Activated T-cell treated with anti-CD3 and anti-CD28 coated beads for 48 hours (primary cell): ENCODE measurements at places on chromosomes 12 and 14.

DNA sequence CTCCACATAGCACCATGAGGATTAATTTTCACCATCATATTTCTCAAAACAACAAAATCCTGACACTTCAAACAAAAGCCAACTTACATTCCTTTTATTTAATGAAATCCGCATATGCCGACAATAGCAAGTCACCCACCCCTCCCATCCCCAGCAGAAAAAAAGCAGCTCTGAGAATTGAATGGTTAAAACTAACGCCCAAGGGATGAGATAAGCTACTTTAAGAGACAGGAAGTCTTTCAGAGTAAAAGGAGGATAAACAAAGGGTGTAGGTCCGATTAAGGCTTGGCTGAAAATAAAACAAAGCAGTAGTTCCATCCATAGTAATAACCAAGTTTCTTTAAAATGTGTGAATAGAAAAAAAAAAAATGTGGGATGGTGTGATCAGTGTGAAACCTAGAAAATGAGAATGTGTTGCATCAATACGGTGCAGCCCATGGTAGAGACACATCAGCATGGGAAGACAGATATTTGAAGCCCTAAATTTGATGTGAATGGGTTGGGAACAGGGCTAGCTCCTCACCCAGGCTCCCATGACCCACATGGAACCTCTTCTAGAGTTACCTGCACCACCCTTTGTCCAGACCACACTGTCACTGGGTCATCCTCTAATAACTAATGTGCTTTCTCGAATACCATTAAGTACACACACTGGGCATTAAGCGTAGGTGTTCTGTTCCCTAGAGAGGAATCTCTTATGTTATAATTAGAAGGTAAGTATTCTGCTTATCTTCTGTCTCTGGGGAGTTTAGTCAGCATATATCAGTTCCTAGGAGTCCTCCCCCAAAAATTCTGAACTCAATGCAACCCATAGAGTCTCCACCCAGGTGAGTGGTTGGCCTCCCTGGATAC, 31.7 kb downstream of the RTRAF start:
- DNase-seq, result no peak

- no peak for DNase-seq
Measured at GRCh38 chr12:117069101-117069797, 30.0 kb downstream of the TESC start.

DNA sequence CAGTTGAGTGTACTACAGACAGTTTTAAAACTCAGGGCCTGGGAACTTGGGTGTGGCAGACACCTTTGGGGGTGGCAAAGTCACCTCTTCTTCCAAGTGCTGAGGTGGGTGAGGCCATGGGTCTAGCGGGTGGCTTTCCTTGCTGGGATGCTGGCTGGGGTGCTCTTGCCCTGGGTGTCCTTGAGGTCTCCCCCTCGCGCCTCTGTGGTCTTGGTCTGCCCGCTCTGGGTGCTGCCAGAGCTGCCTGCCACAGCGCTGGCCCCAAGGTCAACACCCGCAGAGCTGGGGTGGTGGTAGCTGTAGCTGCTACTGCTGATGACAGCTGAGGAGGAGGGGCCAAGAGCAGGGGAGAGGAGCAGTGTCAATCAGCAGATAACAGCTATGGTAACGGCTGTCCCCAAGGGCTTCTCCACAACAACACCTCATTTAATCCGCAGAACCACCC, 6.8 kb downstream of the KRT74 start:
- no peak for DNase-seq

GRCh38 chr14:37512173-37512572, 82.9 kb downstream of the FOXA1 start:
- no peak for DNase-seq

DNA sequence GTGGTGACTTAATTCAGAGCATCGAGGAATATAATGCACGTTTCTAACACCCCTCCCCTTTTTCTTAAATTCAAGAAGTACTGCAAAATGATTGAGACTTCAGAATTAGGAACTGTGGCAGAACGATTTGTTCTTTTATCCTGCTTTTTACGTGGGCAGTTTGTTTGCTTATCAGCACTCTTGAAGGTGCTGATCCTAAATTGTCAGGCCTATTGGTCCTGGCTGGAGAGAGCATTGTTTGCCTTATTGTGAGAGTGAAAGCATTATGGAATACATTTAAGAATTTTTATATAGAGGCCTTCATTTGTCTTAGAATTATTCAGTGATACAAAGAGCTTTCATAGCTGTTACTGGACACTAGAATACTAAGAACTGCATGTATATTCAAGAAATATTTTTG, 59.1 kb downstream of the TMTC2 start:
- no peak for DNase-seq
